Skeletal muscle tissue (tissue), 5 donors: ENCODE measurements at places on chromosomes 3 and 15. TPM values are rescaled to one million over a fixed set of nuclear protein-coding genes. Genes with fewer than 3 reads are reported as not detected.

Gene SHC4
- 2.1 TPM for total RNA-seq

Gene ZNF502
- total RNA-seq = 5.2 TPM

Gene ABI3BP
- 63.2 TPM for total RNA-seq

Gene GRK7
- total RNA-seq = not detected

Gene SLC25A20
- total RNA-seq = 15.1 TPM

Gene GABRB3
- 0.52 TPM for total RNA-seq

Gene NR1I2
- under 0.01 TPM for total RNA-seq

Gene SLC15A2
- total RNA-seq = 33.4 TPM

Gene PGBD4
- 1.0 TPM for total RNA-seq

Gene SPRED1
- total RNA-seq = 37.6 TPM

Gene GREM1
- 0.52 TPM for total RNA-seq

Gene ZNF654
- 12.5 TPM for total RNA-seq

Gene EPHA3
- 27.7 TPM for total RNA-seq

Gene TMEM212
- total RNA-seq = not detected

Gene SLC12A1
- total RNA-seq = not detected

Gene C3orf85
- total RNA-seq = not detected

Gene WDR72
- total RNA-seq = under 0.01 TPM

Gene MESP2
- total RNA-seq = not detected

Gene PTPRG
- 48.5 TPM for total RNA-seq

Gene ADCY5
- total RNA-seq = 6.8 TPM

Gene GHRL
- total RNA-seq = 0.52 TPM

Gene QARS1
- total RNA-seq = 393 TPM

Gene SLC41A3
- 31.3 TPM for total RNA-seq

Gene EOMES
- 0.52 TPM for total RNA-seq

Gene IGF2BP2
- total RNA-seq = 26.6 TPM

Gene CP
- total RNA-seq = 1.0 TPM

Gene SUSD5
- 2.6 TPM for total RNA-seq

Gene LIPC
- under 0.01 TPM for total RNA-seq

Gene MAGEF1
- total RNA-seq = 36.0 TPM

Gene TSPAN3
- total RNA-seq = 236 TPM

Gene BCL2A1
- total RNA-seq = 1.0 TPM

Gene GOLGA8G
- not detected for total RNA-seq

Gene CILP
- total RNA-seq = 38.1 TPM

Gene ZPLD1
- not detected for total RNA-seq

Gene STRA6
- 1.0 TPM for total RNA-seq

Gene PRRT3
- 0.52 TPM for total RNA-seq

Gene ROPN1
- total RNA-seq = not detected

Gene UTS2B
- total RNA-seq = not detected

Gene PLSCR2
- total RNA-seq = not detected

Gene CSPG4
- total RNA-seq = 71.5 TPM

Gene GPR62
- 0.52 TPM for total RNA-seq

Gene ASB14
- not detected for total RNA-seq

Gene SLCO2A1
- 0.52 TPM for total RNA-seq

Gene RTP1
- total RNA-seq = not detected

Gene SLC7A14
- not detected for total RNA-seq

Gene EIF4E3
- total RNA-seq = 2.6 TPM

Gene IL5RA
- total RNA-seq = not detected

Gene CLDN11
- total RNA-seq = 1.6 TPM

Gene GOLGA8S
- total RNA-seq = not detected

Gene TAGLN3
- 0.52 TPM for total RNA-seq

Gene EAF2
- total RNA-seq = 12.5 TPM

Gene LRRC34
- total RNA-seq = 3.1 TPM

Gene PRTG
- 4.7 TPM for total RNA-seq

Gene PROS1
- 19.3 TPM for total RNA-seq

Gene SENP7
- 33.4 TPM for total RNA-seq

Gene TMC3
- total RNA-seq = not detected

Gene TM4SF4
- not detected for total RNA-seq
